ENCODE measurements at places on chromosomes 1 and 21. TPM values are rescaled to one million over a fixed set of nuclear protein-coding genes. Genes with fewer than 3 reads are reported as not detected.

- no peak for DNase-seq
- H3K27me3 ChIP-seq = peaks cover 14% of the 10 kb centered on the region
- no peak overlapping the region for H3K4me3 ChIP-seq
- no peak overlapping the region for H3K27ac ChIP-seq
- H3K36me3 ChIP-seq = no peaks in the 10 kb centered on the region
Observed at GRCh38 chr1:66468722-66469121, 65.2 kb upstream of the SGIP1 start.

- no peaks in the 10 kb centered on the region for H3K4me1 ChIP-seq
- DNase-seq = no peak
- H3K4me3 ChIP-seq = no peak overlapping the region
- no peak overlapping the region for H3K27ac ChIP-seq
- H3K27me3 ChIP-seq = no peaks in the 10 kb centered on the region
Observed at GRCh38 chr1:103230061-103230460, 121.7 kb upstream of the COL11A1 start.

DNA sequence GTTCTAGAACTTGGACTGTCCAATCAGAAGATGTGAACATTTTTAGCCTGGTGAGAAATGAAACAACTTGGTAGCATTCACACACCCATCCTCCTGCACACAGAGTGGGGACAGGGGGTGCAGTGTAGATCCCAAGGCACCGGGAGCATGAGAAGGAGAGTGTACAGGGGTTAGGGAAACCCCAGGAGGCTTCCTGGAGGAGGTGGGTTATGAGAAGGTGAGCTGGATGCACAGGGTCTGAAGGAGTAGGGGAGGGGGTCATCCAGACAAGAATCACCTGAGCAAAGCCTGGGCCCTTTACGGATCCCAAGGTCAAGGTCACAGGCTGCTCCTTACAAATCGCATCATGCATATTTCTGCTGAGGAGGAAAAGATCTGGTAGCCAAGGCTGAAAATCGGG, 117.5 kb upstream of the TMPRSS2 start:
- no peak overlapping the region for H3K4me3 ChIP-seq
- no peaks in the 10 kb centered on the region for H3K36me3 ChIP-seq
- H3K27me3 ChIP-seq = peaks cover 9% of the 10 kb centered on the region
- H3K4me1 ChIP-seq = no peaks in the 10 kb centered on the region

GRCh38 chr1:232951180-232951579, 769 bp downstream of the NTPCR start:
- peaks cover 7% of the 10 kb centered on the region for H3K36me3 ChIP-seq
- peak; percentile 35 for DNase-seq
- peaks cover 31% of the 10 kb centered on the region for H3K4me1 ChIP-seq
- H3K27ac ChIP-seq = peak overlapping the region; percentile 92
- H3K27me3 ChIP-seq = no peaks in the 10 kb centered on the region
- H3K4me3 ChIP-seq = peak overlapping the region; percentile 92

GRCh38 chr1:197553281-197553680, 222.0 kb downstream of the DENND1B start:
- no peak overlapping the region for H3K27ac ChIP-seq
- no peak overlapping the region for H3K4me3 ChIP-seq
- H3K27me3 ChIP-seq = no peaks in the 10 kb centered on the region

- H3K4me1 ChIP-seq = peaks cover 3% of the 10 kb centered on the region
- peaks cover 1% of the 10 kb centered on the region for H3K36me3 ChIP-seq
- H3K27ac ChIP-seq = no peak overlapping the region
Observed at GRCh38 chr1:53025769-53026112, 36.3 kb upstream of the PODN start.

DNA sequence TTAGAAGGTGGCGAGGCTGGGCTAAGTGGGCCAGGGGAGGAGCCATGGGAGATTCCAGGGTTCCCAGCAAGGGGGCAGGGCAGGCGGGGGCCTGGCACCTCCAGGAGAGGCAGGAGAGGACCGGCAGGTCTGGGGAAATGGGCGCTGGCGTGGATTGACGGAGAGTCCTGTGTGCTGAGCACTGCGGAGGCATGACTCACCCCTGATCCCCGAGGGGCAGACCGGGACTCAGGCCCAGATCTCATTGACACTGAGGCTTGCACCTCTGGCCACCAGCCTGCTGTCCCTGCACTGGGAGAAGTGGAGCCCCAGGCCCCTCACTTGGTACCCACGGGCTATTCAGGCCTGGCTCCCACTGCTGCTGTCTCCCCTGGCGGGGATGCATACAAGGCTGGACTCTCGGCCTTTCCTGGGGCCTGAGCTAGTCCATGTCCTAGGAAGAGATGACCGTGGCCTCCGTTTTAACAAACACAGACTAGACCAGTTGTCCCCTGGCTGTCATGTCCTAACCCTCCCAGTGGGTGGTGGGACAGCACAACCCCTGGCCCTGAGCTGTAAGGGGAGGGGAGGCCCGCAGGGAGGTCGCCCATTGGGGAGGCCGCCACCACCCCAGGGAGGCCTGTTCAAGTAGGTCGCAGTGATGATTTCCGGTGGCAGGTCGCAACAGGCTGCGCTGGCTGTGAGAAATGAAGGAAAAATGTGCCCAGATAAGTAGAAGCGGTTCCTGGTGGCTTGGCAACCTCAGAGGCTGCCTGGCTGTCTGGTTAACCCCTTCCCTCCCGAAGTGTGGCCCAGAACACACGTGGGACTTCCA, 39.7 kb downstream of the RIPK4 start:
- DNase-seq = no peak
- peaks cover 46% of the 10 kb centered on the region for H3K27me3 ChIP-seq
- no peak overlapping the region for H3K27ac ChIP-seq

DNA sequence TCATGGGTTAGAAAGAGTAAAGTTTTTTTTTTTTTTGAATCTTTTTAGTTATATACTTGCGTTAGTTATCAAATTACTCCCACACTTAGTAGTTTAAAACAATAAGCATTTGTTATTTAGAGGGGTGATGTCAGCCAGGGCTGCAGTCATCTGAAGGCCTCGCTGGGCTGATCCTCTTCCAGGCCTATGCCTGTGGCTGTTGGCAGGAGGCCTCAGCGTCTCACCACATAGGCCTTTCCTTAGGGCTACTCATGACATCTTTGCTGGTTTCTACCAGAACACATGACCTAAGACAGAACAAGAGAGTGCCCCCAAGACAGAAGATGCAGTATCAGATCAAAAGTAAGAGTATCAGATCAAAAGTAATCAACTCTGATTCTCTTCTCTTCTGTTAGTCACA, 167.4 kb downstream of the HHAT start:
- no peaks in the 10 kb centered on the region for H3K36me3 ChIP-seq
- H3K4me1 ChIP-seq = no peaks in the 10 kb centered on the region
- DNase-seq = no peak
- no peak overlapping the region for H3K27ac ChIP-seq
- H3K4me3 ChIP-seq = no peak overlapping the region

- no peak overlapping the region for H3K27ac ChIP-seq
- peaks cover 3% of the 10 kb centered on the region for H3K4me1 ChIP-seq
- DNase-seq = no peak
- H3K27me3 ChIP-seq = peaks cover 11% of the 10 kb centered on the region
- peak overlapping the region; percentile 54 for H3K4me3 ChIP-seq
Observed at GRCh38 chr1:6261615-6261995, 707 bp upstream of the GPR153 start.

DNA sequence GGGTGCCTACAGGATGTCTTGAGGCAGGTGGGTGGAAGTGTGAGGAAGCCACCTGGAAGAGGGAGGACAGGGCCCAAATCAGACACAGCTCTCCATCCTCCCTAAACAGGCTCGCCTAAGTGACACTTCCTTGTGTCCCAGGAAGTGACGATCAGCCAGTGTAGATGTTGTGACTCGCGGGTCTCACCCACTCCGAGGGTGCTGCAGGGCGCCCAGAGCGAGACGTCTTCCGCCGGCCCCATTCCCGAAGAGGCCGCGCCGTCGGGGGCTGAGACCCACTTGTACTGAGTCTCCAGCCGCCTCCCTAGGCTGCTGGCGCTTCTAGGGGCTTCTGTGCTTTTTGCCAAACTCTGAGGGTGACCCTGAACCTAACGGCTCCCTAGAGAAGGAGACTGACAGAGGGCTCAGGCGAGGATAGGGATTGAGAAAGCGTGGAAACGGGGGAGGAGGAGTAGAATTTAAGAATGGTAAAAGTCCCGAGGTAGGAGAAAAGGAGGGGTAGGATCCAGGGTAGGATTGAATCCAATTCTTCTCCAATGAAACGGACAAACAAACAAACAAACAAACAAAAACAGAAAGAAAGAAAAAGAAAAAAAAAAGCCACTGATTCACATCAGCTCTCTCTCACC, 543 bp upstream of the MARK1 start:
- DNase-seq = peak; percentile 14
- no peak overlapping the region for H3K27ac ChIP-seq
- H3K36me3 ChIP-seq = no peaks in the 10 kb centered on the region
- H3K27me3 ChIP-seq = peaks cover 55% of the 10 kb centered on the region
- H3K4me3 ChIP-seq = peak overlapping the region; percentile 80

DNA sequence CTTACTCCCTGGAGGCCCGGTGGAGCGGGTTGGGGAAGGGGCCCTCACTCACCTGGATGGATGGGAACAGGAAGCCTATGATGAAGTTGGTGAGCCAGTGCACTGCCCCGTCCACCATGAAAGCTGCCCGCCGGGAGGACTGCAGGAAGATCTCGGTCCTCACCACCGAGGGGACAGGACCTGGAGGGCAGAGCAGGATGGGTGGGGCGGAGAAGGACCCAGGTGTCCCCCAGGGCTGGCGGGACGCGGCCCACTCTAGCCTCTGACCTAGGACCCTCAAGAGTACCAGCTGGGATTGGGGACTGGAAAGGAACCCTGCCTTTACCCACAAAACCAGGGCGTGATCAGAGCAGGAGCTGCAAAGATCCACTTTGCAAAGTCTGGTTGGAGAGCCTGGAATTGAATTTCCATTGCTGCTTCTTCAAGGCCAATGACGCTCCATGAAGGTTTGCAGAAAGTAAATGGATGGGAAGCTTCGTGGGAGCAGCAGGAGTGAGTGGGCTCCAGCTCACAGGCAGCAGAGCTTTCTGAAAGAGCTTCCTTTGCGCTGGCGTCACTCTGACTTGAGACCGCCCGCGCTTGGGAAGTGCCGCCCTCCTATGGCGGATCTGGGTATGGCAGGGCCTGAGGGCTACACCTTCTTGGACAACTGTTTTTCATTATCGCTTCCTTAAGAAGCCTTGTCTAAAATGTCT, 21.4 kb downstream of the SLC2A7 start:
- H3K4me1 ChIP-seq = peaks cover 8% of the 10 kb centered on the region
- no peak overlapping the region for H3K27ac ChIP-seq
- no peaks in the 10 kb centered on the region for H3K27me3 ChIP-seq
- H3K4me3 ChIP-seq = peak overlapping the region; percentile 24
- no peaks in the 10 kb centered on the region for H3K36me3 ChIP-seq

- no peak overlapping the region for H3K27ac ChIP-seq
- DNase-seq = no peak
- no peaks in the 10 kb centered on the region for H3K36me3 ChIP-seq
- H3K4me1 ChIP-seq = peaks cover 40% of the 10 kb centered on the region
Observed at GRCh38 chr1:24317956-24318614, 1.1 kb upstream of the GRHL3 start.

- H3K4me1 ChIP-seq = no peaks in the 10 kb centered on the region
- H3K36me3 ChIP-seq = no peaks in the 10 kb centered on the region
- no peak overlapping the region for H3K27ac ChIP-seq
- H3K27me3 ChIP-seq = no peaks in the 10 kb centered on the region
- no peak for DNase-seq
- H3K4me3 ChIP-seq = no peak overlapping the region
Observed at GRCh38 chr1:5386371-5386770, 605.9 kb downstream of the NPHP4 start.

DNA sequence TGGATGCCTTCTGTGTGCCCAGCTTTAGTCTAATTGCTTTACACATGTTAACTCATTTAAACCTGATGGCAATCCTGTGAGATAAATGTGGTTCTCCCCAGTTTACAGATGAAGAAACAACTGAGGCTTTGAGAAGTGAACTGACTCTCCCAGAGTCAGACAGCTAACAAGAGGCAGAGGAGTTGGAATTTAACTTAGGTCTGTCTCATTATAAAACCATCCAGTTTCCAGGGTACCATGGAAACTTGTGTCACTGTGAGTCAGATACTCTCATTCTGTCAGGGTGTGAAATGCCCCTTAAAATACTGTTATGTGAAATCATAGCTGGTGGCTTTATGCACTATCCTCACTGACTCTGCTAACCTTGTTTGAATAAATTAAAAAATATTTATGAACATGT, 206.6 kb downstream of the PBX1 start:
- DNase-seq = no peak
- no peaks in the 10 kb centered on the region for H3K4me1 ChIP-seq
- H3K4me3 ChIP-seq = no peak overlapping the region
- H3K27ac ChIP-seq = no peak overlapping the region
- no peaks in the 10 kb centered on the region for H3K27me3 ChIP-seq
- H3K36me3 ChIP-seq = no peaks in the 10 kb centered on the region

GRCh38 chr1:59308839-59309238, 11.9 kb downstream of the FGGY start:
- no peak overlapping the region for H3K27ac ChIP-seq
- DNase-seq = no peak

- no peak overlapping the region for H3K4me3 ChIP-seq
- no peak overlapping the region for H3K27ac ChIP-seq
- peaks cover 9% of the 10 kb centered on the region for H3K4me1 ChIP-seq
Observed at GRCh38 chr1:92848201-92848600, 16.4 kb downstream of the RPL5 start.

GRCh38 chr21:43343992-43344886, 82.7 kb downstream of the SIK1 start:
- H3K27ac ChIP-seq = no peak overlapping the region
- no peak overlapping the region for H3K4me3 ChIP-seq
- no peaks in the 10 kb centered on the region for H3K36me3 ChIP-seq
- no peaks in the 10 kb centered on the region for H3K27me3 ChIP-seq
- DNase-seq = no peak

DNA sequence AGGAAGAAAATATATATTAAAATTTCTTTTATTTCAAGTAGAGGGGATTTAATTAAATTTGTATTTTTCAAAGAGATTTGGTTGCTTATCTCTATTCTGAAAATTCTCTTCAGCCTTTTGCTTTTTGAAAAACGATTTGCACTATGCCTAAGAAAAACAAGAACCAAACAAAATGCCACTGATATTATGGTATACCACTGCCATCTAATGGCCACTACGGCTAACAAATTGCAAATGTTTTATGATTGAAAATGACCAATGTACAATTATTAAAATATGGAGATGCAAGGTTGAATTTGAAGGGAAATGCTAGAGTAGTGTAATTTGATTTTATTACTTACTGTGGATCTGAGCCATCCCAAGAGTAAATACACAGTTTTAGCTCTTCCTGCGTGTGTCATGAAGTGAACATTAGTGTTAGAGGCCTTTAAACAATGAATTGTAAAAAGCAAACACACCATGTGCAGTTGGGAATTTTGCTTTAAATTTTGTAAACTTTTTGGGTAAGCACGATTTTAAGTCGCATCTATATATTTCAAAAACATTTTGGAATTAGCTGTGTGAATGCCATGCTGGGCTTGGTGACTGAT, 137.4 kb upstream of the USP25 start:
- no peaks in the 10 kb centered on the region for H3K27me3 ChIP-seq
- no peaks in the 10 kb centered on the region for H3K4me1 ChIP-seq
- no peak overlapping the region for H3K27ac ChIP-seq
- DNase-seq = peak; percentile 5

- no peak overlapping the region for H3K27ac ChIP-seq
- no peak overlapping the region for H3K4me3 ChIP-seq
- H3K27me3 ChIP-seq = peaks cover 1% of the 10 kb centered on the region
- H3K4me1 ChIP-seq = no peaks in the 10 kb centered on the region
Observed at GRCh38 chr1:108511764-108512163, 48.1 kb upstream of the EEIG2 start.

The PSRC1 gene
- total RNA-seq = 19.3 TPM

The C4BPA gene
- total RNA-seq = not detected

The VHLL gene
- not detected for total RNA-seq

The FALEC gene
- total RNA-seq = not detected

The GOLT1A gene
- total RNA-seq = not detected

All from activated naive CD4-positive, alpha-beta T cell treated with anti-CD3 and anti-CD28 coated beads for 36 hours (primary cell).